Stimulated activated CD4-positive, alpha-beta T cell treated with anti-CD3 and anti-CD28 coated beads, Interleukin-4, amount 100 ng/mL, for 48 hours (primary cell): ENCODE measurements at places on chromosomes 2 and 18.

- DNase-seq, result no peak
These were observed 223.1 kb downstream of the CALCRL start for GRCh38 chr2:187224989-187225388.

- DNase-seq, result no peak
These were observed 46.4 kb downstream of the RALB start for GRCh38 chr2:120299004-120299403.

GRCh38 chr18:23232331-23232730 is 97.0 kb downstream of the CABLES1 start:
- no peak for DNase-seq

GRCh38 chr18:76495435-76496193 is 572 bp upstream of the ZNF516 start:
- DNase-seq, result no peak

DNA sequence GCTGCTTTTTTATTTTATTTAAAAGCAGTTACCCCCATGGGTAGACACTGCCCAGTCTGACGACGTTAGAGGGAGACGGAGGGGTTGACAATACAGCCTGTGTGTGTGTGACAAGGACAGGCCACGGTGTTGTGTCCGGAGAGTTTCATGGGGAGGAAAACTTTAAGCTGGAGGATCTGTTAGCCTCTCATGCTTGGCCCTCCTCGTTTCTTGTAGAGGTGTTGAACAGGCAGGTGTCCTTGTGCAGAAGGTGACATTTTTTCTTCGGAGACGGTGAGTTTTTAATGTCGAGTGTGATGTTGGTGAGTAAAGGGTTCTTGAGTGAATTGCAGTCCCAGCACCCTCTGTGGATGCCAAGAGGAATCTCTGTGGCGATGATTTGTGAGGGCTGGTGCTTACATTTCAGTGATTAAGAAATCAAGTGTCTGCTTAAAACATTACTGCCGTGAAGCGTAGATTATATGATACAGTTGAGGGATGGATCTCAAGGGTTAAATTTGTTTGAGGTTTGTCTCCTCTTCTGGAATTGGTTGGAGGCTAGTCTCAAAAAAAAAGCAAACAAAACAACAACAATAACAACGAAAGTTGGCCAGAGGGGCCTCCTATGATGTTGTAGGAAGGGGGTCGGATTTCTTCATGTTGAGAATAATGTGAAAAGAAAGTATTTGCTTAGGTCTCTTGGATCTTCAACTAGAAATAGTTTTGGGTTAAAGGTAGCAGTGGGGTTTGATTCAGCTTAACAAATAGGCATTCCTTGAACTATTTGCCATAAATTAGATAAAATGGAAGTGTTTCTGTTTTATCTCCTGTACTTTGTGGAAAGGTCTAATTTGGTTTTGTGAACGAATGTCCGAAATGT is 1.6 kb downstream of the NCOA1 start:
- no peak for DNase-seq

DNA sequence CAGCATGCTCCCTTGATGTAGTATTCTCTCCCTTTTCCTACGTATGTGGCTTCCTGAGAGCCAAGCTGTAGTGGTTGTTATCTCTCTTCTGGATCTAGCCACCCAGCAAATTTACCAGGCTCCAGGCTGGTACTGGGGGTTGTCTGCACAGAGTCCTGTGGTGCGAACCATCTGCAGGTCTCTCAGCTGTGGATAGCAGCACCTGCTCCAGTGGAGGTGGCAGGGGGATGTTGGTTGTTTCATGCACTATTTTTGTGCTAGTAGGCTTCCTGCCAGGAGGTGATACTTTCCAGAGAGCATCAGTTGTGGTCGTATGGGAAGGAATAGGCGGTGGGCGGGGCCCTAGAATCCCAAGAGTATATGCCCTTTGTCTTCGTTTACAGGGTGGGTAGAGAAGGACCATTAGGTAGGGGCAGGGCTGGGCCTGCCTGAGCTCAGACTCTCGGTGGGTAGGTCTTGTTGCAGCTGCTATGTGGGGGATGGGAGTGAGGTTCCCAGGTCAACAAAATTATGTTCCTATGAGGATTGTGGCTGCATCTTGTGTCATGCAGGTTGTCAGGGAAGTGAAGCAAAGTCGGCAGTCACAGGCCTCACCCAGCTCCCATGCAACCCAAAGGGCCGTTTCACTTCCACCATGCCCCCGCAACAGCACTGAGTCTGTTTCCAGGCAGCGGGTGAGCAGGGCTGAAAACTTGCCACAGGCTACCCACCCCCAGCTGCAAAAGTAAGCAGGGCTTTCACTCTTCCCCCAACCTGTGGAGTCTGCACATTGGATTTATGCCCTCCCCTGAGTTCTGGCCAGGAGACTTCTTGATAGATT is 1139.5 kb downstream of the BCL11A start:
- DNase-seq, result no peak

GRCh38 chr2:13822365-13822764 is 810.2 kb upstream of the LRATD1 start:
- DNase-seq, result no peak

DNA sequence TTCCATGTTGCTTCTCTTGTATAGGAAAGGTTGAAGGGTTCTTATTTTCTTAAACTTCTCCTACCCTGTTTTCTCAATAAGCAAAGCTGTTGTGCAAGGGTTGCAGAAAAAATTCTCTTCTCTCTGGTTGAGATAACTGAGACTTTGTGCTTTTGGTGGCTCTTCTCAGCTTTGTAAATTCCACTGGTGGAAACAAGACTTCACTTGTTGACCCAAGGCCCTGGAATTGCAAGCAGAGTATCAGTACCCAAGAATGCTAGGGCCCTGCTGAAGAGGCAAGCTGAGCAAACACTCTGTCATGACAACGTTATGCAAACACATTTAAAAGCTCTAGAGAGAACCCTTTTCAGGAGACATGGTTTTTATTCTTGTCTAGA is 294.7 kb upstream of the EPAS1 start:
- no peak for DNase-seq

DNA sequence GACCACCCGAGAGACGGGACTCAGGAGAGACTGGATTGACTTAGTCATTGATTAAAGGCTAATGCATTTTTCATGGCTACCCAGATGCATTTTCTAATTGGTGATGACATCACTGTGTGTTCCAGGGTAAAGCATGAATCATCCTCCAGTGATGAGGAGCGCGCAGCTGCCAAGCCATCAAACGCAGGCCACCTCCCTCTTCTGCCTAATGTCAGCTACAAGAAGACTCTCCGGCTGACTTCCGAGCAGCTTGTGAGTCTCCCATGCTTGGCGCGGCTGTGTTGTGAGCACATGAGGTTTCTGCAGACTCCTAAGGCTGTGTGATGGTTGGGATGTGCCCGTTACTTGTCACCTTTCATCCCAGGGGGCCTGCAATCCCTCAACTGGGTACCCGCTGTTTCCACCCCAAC is 56.4 kb downstream of the LPIN1 start:
- no peak for DNase-seq

DNA sequence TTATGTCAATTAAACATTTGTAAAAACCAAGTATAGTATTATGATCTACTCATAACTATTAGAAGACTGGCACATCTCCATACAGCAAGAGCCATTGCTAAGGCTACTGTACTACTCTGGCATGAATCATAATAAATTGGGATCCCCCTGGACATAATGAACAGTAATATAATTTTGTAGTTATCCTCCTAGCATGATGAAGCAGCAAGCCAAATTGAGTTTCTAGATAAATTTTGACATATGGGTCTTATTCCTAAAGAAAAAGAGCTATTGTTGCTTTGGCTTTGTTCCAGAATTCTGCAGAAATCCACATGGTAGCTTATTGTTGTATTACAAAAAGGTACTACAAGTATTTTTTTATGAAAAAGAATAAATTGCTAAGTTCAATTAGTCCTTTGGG is 204.3 kb downstream of the CAMKMT start:
- no peak for DNase-seq

GRCh38 chr2:200767111-200767885 is 44.4 kb upstream of the BZW1 start:
- no peak for DNase-seq

DNA sequence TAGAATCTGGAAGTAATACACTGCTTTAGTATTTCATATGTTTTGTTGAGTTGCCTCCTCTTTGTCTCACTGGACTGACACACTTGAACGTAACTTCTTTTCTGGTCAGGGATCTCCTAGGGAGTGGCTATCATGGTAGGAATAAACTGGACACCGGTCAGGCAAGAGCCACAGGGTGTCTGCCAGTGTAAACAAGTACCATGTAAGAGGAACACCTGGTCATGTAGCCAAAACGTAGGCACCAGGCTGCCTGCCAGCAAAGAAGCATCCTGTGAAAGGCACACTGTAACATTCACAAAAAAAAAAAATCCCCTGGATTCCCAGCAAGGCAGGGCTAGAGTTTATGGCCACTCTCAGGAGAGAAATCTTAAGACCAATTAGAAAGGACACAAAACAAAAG is 372.8 kb upstream of the RND3 start:
- no peak for DNase-seq

DNA sequence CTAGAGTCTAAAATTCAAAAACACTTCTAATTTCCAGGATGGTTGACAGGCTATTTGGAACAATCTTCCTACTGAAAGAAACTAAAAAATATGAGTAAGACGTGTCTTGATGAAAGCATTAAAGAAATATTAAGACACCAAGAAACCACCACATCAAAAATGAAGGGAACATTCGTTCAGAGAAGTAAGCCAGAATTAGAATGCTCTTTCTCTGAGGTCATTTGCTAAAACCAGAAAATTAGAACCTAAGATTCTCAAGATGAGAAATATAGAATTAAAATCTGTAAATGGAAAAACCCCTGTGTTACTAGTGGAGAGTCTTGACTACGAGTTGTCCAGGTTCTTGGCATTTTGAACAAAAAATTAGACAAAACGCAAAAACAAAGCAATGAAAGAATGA is 54.8 kb upstream of the YWHAQ start:
- no peak for DNase-seq

DNA sequence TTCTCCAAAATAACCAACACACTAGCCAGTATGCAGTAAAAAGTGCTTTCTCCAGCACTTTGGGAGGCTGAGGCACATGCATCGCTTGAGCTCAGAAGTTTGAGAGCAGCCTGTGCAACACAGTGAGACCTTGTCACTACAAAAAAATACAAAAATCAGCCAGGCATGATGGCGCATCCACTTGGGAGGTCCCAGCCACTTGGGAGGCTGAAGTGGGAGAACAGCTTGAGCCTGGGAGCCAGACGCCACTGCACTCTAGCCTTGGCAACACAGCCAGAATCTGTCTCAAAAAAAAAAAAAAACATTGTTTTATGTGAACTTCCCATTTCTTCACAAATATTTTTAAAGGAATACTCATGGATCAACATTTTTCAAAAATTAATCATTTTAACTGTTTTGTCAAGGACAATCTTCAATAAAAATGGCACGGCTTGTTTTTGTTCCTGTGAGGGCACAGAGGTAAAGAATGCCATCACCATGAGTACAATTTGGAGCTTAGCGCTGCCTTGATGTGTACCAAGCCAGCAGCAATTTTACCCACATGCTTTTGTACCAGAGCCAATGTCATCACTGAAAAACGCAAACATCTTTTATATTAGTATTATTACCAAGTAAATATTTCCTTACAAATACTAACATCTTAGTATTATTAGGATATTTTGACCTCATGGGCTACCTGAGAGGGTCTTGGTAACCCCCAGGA is 26.7 kb downstream of the RAB1A start:
- no peak for DNase-seq

DNA sequence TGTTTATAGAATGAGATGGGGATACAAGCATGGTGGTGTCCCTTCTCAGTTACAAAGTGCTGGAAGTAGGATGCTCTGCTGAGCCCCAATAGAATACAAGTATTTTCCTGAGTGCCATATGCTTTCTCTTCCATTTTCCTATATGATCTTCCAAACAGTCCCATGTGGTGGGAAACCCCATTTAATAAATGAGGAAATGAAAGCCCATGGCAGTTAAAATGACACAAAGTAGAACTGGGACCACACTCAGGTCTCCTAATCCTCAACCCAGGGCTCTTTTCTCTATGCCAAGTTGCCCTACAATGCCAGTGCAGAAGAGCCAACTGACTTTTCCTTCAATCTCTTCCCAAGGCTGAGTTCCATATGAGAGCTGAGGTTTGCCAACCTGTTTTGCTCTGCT is 210.2 kb upstream of the FBXO11 start:
- no peak for DNase-seq

DNA sequence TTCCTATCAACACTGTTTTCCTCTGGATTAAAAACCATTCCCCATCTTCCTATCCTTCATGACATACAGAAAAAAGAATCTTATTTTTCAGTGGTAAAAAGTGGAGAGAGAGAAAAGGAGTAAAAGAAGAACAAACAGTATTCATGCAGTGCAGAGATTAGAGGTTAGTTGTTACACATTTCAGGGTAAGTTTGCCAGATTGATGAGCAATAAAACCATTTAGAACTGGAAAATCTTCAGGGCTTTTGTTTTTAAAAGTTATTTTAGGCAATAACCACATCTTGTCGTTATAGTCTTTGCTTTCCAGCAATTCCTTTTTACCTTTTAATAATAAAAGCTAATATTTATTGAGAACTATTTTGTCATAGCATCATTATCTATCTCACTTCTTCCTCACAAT is 104.5 kb downstream of the GPD2 start:
- DNase-seq, result no peak

DNA sequence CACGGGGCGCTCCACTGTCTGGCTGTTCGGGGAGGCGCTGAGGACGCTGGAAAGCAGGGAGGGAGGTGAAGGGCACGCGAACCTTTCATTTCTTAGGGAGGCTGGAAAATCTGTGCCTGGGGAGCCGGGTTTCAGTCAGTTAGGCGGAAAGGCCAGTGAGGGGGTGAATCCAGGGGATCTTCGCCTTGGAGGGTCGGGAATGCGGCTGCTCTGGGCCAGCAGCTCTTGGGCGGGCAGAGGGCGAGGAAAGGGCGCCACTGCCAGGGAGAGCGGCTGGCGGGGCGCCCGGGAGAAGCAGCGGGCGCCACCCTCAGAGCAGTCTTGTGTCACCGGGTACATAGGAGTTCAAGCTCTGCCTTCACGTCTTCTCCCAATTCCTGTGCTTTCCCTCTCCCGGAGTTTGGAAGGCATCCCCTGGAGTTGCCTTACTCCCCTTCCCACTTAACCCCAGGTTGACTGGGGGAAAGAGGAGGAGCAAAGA is 1.4 kb downstream of the CCDC85A start:
- no peak for DNase-seq

- DNase-seq, result no peak
These were observed 45.1 kb upstream of the CD226 start for GRCh38 chr18:69992776-69993175.

DNA sequence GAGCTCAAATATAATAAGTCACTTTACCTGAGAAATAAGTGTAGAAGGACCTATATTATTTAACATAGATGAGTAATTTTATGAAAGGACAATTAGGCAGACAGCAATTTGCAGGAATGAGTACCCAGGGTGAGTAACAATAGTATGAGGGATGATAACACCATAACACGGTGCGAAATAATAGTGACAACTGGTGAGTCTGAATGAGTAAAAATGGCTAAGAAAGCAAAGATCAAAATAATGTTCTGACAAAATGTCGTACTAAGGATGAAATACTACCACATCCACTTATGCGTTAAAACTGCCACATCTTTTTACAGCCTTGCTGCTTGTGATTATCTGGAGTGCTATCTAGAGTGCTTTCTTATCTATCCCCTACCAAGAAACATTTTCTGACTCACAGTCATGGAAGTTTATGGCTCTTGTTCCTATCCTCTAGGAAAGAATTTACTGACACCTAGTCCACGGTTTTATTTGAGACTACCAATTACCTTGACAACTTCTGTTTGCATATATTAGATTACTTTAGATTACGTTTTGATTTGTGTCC is 929.7 kb downstream of the LRP1B start:
- no peak for DNase-seq
